ENCODE measurements at places on chromosomes 2 and 18.

DNA sequence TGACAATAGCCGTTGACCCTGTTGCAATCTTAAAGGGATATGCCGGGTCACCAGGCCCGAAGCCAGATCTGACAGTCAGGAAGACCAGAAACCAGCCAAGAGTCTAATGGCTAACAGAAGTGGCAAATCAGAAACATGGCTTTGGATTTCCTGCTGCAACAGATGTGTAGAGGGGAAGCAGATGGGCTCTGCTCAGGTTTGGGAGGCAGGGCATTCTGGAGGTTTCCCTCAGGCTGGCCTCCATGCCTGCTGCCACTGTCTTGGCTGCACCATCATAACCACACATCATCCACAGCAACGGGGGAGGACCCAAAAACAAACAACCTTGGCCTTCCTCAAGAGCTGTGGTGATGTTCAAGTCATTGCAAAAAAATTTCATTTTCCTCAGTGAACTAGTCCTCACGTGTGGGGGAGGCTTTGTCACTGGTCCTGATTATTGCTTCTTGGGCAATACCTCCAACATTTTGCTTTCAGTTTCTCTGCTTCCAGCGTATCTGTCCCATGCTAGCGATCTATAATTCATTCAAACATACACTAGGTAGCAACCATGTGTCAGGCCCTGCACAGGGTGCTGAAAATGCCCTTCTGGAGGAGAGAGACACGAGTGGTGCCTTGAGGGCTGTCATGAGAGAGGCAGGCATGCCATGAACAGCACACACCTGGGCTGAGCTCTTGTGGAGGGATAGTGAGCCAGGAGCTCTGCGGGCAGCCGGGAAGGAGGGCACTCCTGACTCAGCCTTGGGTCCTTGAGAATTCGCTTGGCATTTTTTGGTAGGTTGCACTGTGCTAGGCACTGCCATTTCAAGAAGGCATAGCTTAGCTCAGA is 48.2 kb upstream of the LGALSL start:
- no peak for DNase-seq

- peak; percentile 70 for DNase-seq
These were observed 135.9 kb downstream of the ABCA12 start for GRCh38 chr2:215002500-215002899.

DNA sequence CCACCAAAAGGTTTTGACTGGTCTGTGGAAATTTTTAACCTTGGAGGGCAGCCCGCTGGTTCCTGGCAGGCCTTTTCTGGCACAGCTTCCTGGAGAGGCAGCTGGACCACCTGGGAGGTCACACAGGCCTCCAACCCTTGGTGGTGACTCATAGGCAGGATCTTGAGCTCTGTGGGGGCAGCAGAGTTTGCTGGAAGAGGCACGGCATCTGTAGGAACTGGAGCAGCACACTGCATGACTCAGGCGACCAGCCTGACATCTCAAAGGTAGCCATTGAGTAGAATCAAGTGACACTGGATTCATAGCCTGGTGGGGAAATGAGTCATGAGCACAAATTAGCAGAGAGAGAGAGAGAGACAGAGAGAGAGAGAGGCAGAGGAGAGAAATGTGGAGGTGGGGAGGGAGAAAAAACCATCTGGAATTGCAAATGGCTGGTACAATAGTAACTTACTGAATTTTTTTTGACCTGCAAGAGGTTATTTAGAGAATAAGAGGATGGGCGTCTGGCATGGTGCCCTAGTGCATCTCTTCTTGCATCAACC is 57.4 kb downstream of the TRPM8 start:
- DNase-seq, result peak; percentile 18

GRCh38 chr2:127208313-127208712 is 11.8 kb downstream of the CYP27C1 start:
- DNase-seq, result no peak

GRCh38 chr2:119478188-119478977 is 45.9 kb downstream of the SCTR start:
- no peak for DNase-seq

DNA sequence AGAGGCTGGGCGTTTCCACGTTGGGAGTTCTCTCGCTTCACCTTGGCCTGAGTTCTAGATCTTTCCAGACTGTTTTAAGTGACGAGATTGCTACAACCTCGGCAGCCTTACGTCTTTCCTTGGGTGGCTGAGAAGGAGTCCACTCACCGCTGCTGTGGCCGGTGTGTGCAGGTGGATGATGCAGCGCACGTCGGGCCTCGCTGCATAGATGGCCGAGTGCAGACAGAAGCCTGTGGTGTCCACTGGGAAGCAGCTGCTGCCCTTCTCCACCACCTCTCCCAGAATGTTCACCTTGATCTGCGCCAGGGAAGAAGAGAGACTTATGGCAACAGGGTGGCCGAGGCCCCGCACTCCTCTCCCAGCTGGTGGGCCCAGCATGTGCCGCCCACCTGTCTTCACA is 75.7 kb downstream of the ADD2 start:
- no peak for DNase-seq

- DNase-seq, result peak; percentile 39
These were observed 36.9 kb upstream of the SLC14A1 start for GRCh38 chr18:45686891-45687611.

DNA sequence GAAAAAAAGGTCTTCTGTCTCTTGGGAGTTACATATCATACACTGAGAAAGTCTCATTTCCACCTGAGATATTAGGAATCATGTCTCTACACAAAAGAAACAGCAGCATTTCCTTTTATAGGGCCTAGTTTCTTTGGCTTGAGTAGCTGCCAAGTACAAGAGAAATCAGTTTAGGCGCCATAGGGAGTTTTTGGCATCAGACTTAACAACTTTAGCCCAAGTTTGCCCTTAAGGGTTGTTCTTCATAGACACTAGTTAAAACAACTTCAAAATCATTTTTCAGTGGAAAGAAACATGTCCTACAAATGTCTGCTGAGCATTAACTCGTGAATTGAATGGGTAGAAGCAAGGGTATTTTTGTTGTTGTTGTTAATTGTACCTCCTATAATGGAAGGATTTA is 587.0 kb upstream of the DSEL start:
- no peak for DNase-seq

- DNase-seq, result no peak
These were observed 206.8 kb upstream of the FBXO11 start for GRCh38 chr2:48112911-48113680.

GRCh38 chr2:11056614-11057013 is 98.7 kb upstream of the SLC66A3 start:
- DNase-seq, result peak; percentile 76

- no peak for DNase-seq
These were observed 528 bp upstream of the PPP4R3B start for GRCh38 chr2:55618025-55618274.

- DNase-seq, result no peak
These were observed 77.3 kb downstream of the KLHL14 start for GRCh38 chr18:32695534-32695933.

DNA sequence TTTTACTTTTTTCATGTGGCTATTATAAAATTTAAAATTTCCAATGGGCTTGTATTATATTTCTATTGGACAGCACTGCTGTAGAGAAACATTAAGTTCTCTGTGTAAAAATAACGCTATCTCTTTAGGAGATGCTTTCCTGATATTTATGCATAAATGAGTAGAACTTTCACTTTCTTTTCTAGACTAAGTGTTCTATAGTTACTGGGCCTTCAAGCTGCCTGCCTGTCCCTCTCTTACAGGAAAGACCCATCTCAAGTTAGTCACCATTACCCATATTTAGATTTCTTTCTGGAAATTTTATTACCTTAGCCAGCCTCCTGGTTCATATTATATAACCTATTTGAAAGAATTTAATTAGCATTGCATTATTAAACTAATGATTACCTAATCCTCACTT is 4.8 kb downstream of the ITGA4 start:
- no peak for DNase-seq

DNA sequence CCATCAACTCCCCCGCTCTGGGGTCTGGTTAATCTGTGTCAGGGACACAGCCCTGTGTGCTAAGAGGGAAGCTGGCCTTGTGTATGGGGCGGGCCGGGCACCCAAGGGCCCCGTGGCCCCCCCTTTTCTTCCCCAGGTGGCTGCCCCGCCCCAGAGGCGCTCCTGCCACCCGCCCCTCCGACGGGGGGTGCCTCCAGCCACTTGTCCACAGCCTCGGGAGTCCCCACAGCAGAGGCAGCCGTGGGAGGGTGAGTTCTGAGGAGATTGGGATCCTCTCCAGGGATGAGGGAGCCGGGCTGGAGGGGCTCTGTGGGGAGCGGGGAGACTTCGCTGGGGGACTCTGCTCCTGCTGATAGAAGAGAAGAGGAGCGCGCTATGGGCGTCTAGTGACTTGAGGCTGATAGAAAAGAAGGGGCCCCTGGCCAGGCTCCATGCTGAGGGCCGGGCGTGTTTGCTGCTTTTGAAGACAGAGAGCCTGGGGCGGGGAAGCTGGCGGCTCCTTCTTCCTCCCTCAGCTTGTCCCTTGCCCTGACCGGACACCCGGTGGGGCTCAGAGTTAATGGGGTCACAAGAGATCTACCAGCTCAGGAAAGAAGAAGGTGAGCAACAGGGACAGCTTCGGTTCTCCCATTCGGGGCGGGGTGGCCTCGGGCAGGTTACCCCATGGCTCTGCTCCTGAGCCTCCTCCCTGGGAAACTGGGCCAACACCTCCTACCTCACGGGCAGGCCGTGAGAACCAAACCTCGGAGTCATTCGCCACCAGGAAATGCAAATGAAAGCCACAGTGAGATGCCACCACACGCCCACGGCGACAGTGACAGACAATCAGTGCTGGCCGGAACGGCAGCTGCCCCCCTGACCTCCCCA is 89.4 kb upstream of the TAF1B start:
- no peak for DNase-seq

- DNase-seq, result no peak
These were observed 2.8 kb downstream of the GATA6 start for GRCh38 chr18:22172120-22172582.

DNA sequence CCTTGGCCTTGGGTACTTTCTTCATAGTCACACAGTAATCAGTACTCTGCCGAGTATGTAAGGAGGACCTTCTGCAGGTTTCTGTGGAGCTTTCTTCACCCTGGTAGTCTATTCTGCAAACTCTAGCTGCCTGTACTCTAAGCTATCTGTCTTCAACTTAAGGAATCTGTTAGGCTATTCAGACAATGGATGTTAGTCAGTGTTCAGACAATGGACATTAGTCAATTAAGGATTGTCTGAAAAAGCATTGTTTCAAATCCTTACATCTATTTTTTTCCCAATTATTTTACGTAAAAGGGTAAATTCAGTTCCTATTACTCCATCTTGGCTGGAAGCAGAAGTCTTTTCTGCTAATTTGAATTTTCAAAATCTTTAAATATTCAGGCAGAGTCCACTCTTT is 75.7 kb downstream of the WDR7 start:
- no peak for DNase-seq

- no peak for DNase-seq
These were observed 856.3 kb upstream of the SALL3 start for GRCh38 chr18:78123144-78123909.

GRCh38 chr2:192196421-192197194 is 1.9 kb upstream of the TMEFF2 start:
- peak; percentile 79 for DNase-seq

- DNase-seq, result no peak
These were observed 214.5 kb downstream of the TMEM182 start for GRCh38 chr2:102975996-102976975.

GRCh38 chr2:176068419-176068832 is 15.3 kb downstream of the EVX2 start:
- no peak for DNase-seq

DNA sequence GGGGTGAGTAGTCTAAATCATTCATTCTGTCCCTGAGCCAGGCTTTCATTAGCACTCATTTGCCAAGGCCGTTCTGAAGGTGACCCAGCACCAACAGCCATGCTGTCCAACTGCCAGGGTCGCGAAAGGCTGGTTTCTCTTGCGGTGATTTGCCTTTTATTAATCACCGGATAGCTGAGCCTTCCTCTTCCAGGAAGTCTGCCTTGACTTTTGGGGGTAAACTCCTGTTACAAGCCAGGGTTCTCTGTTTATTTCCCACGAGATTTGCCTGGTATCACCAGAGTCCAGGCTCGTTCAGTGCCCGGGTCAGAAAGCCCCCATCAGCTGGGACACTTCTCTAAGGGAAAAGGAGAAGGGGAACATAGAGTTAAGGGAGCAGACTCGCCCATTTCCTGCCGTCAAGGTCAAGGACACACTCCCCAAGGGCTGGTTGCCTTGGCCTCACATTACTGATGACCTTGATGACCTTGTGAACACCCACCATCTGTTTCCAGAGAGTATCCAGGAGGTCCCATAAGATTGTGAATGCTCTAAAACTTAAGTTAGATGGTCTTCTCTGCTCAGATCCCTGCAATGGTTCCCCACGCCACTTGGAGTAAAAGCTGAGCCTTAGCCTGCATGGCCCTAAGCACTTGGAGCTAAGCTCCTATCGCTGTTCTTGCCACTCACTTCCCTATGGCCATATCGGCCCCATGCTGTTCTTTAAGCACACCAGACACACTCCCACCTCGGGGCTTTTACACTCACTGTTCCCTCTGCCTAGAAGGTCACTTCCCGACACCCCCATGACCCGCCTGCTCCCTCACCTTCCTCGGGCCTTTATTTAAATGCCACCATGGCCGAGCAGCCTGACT is 118.0 kb upstream of the STPG4 start:
- no peak for DNase-seq

DNA sequence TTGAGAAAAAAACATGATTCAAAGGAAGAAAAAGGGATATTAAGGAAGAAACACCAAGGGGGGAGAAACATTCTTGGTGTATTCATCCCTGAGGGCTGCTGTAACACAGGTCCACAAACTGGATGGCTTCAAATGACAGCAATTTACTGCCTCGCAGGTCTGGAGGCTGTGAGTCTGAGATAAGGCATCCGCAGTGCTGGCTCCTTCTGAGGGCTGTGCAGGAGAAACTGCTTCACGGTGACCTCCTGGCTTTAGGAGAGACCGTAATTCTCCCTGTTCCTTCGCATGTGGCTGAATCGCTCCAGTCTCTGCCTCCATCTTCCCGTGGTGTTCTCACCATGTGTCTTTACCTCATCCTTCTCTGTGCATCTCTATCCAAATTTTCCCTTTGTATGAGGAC is 490.7 kb downstream of the EIPR1 start:
- no peak for DNase-seq

Data from NCI-H2227 treated with DMSO at 0.1 percent for 48 hours (cell line).